Natural killer cell (primary cell): ENCODE measurements at places on chromosomes 12 and 14. TPM values are rescaled to one million over a fixed set of nuclear protein-coding genes. Genes with fewer than 3 reads are reported as not detected.

HOXC10 gene
- not detected for total RNA-seq

COCH gene
- total RNA-seq, result 0.27 TPM

DAO gene
- total RNA-seq, result not detected

DCAF5 gene
- total RNA-seq, result 99.2 TPM

EPS8 gene
- total RNA-seq, result 2.6 TPM

SLC25A47 gene
- total RNA-seq, result 0.20 TPM
